Sciatic nerve (tissue), 2 donors: ENCODE measurements at places on chromosomes 2 and 18.

GRCh38 chr2:14634182-14634488 lies 1.6 kb downstream of the LRATD1 start:
- DNase-seq, result no peak

DNA sequence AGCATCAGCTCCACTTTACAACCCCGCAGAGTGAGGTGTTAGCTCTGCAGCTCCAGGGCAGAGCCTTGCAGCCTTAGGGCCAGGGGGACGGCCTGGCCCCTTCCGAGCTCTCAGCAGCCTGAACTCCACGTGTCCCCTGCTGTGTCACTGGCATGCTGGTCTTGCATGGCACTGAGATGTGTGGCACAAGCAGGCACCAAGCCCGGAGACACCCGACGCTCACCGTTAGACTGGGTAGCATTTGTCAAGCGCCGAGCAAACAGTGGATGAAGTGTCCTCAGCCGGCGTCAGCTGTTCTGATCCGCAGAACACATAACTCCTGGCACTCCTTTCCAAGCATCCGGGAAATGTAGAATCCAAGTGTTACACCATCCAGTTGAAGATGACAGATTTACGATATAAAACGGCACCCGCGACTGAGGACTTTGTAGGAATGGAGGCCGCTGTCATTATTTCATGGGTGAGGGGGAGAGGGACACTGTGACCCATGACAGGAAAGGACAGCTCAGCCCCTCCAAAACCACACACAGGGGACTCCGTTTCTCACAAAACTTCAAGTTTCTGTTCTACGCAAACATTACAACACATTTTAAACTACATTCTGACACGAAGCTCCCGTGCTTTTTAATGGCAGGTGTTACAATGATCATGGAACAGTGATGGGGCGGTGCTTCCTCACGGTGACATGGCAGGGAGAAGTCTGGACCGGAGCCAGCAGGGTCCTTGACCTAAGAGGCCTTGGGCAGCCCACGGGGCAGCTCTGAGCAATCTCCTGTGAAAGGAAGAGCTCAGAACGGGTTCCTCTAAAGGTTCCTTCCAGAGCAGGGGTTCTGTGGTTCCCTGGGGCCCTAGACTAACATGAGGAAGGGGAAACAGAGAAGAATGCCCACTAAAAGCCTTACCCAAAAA lies 89.4 kb downstream of the HDAC4 start:
- DNase-seq, result peak; percentile 68

- DNase-seq, result no peak
Measured at GRCh38 chr18:31509571-31509970, 11.6 kb downstream of the DSG2 start.

- no peak for DNase-seq
Measured at GRCh38 chr2:202950592-202950991, 38.5 kb downstream of the CARF start.

- no peak for DNase-seq
Measured at GRCh38 chr18:45014047-45014501, 333.4 kb downstream of the SETBP1 start.

- no peak for DNase-seq
Measured at GRCh38 chr2:223046470-223047040, 5.4 kb upstream of the KCNE4 start.
